GM12864 (cell line): ENCODE measurements at places on chromosomes 6 and 20.

GRCh38 chr6:65979120-65979519 lies 272.1 kb upstream of the EYS start:
- no peak for DNase-seq

GRCh38 chr20:60345106-60345505 lies 386.9 kb downstream of the CDH26 start:
- no peak for DNase-seq

GRCh38 chr6:137487869-137488149 lies 6.4 kb downstream of the OLIG3 start:
- no peak for DNase-seq

DNA sequence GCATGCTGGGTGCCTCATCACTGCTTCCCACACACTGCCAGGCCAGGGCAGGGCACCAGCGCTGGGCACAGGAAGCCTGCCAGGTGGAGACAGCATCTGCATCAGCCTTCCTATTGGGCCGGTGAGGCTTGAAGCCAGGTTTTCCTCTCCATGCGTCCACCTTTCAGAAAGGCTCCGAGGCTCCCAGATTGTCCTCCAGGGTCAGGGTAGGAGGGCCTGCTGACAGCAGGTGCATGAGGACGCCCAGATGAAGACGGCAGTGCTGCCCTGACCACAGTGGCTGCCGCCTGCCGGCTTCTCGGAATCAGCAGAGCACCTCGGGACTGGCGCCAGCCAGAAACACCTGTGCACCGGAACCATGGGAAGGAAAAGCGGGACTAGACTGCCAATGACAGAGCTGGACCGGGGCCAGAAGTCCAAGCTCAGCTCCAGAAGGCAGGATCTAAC lies 170.5 kb upstream of the CST7 start:
- no peak for DNase-seq

- no peak for DNase-seq
These were observed 92.2 kb downstream of the MCHR2 start for GRCh38 chr6:99901596-99902384.

- no peak for DNase-seq
These were observed 38.0 kb upstream of the MDGA1 start for GRCh38 chr6:37735722-37736121.

DNA sequence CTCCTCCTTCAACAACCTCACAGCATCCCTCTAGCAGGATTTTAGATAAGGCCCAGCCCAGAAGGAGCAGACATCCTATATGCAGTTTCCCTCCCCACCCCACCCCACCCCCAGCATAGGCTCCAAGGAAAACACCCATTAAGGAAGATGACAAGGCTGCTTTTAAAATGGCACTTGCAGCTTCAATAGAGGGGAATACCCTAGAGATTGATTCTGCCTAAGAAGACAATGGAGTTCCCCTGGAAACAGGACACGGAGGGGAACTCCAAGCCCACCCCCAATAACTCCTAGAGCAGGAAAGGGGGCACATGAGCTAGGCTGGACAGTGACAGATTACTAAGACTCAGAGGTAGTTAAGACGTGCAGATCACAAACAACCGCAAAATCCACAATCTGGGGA lies 34.7 kb downstream of the CPNE5 start:
- no peak for DNase-seq

DNA sequence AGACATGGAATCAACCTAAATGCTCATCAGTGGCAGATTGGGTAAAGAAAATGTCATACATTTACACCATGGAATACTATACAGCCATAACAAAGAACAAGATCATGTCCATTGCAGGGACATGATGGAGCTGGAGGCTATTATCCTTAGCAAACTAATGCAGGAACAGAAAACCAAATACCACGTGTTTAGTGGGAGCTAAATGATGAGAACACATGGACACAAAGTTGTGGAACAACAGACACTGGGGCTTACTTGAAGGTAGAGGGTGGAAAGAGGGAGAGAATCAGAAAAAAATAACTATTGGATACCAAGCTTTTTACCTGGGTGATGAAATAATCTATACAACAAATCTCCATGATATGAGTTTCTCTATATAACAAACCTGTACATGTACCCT lies 701.3 kb downstream of the TBC1D32 start:
- no peak for DNase-seq

- no peak for DNase-seq
These were observed 21.3 kb downstream of the LMBRD1 start for GRCh38 chr6:69775585-69775849.

- no peak for DNase-seq
These were observed 6.0 kb upstream of the CABLES2 start for GRCh38 chr20:62413025-62413570.

- DNase-seq, result no peak
These were observed 294.0 kb downstream of the SAMD5 start for GRCh38 chr6:147802459-147802858.

DNA sequence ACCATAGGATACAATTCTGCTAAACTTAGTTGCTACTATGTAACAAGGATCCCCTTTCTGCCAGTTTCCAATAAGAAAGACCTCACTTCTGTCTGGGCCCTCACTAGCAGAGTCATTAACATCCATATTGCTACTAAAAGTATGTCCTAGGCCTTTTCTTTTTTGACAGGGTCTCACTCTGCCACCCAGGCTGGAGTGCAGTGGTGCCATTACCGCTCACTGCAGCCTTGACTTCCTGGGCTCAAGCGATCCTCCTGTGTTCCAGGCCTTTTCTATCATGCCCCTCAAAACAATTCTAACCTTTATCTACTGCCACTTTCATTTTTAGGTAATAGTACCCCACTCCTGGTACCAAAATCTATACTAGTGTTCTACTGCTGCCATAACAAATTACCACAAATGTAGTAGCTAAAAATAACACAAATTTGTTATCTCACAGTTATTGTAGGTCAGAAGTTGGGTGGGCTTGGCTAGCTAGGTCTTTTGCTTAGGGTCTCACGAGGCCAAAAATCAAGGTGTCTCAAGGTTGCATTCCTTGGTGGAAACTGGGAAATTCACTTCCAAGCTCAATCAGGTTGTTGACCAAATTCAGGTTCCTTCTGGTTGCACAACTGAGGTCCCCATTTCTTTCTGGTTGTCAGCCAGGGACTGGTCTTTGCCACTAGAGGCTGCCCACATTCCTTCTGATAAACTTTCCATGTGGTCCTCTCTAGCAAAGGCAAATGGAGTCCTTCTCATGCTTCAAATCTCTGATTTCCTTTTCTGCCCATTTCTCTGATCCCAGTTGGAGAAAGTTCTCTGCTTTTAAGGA lies 3.0 kb downstream of the CSNK2A1 start:
- DNase-seq, result no peak

DNA sequence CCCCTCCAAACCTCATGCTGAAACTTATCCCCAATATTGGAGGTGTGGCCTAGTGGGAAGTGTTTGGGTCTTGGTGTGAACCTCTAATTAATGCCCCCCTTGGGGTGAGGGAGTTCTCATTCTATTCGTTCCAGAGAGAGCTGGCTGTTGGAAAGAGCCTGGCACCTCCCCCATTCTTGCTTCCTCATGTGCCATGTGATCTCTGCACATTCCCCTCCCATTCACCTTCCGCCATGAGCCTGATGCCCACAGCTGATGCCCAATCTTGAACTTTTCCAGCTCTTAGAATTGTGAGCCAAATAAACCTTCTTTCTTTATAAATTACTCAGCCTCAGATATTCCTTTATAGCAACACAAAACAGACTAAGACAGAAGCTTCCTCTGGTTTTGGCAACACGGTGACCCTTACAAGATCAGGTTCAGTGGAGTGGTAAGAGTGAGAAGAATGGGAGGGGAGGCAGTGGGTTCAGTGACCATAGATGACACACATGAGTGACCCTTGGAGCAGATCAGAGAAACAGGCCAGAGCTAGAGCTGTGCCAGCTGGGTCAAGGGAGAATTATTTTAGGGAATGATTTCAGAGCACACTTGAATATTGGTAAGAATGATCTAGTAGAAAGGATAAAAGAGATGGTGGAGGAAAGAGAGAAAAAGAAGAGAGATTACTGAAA lies 176.4 kb downstream of the LY86 start:
- DNase-seq, result no peak

- peak; percentile 41 for DNase-seq
These were observed 480 bp upstream of the NT5E start for GRCh38 chr6:85449388-85449817.
